ENCODE measurements at places on chromosomes 7 and 10.

DNA sequence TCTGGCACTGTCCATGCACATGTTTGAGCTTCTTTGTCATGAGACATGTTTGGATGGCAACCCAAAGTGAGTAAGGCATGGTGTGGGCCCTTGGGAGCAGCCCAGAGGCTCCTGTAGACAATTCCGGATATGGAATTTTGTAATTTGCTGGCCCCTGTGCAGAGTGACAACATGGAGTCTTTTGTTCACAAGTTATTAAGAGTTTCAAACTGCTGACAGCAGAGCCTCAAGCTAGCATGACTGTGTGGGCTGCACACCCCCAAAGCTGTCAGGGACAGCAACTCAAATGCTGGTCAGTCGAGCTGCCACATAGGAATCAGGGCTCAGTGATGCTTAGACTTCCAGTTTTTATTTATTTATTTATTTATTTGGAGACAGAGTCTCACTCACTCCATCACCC, 7.0 kb upstream of the MYL7 start:
- no peak for DNase-seq

DNA sequence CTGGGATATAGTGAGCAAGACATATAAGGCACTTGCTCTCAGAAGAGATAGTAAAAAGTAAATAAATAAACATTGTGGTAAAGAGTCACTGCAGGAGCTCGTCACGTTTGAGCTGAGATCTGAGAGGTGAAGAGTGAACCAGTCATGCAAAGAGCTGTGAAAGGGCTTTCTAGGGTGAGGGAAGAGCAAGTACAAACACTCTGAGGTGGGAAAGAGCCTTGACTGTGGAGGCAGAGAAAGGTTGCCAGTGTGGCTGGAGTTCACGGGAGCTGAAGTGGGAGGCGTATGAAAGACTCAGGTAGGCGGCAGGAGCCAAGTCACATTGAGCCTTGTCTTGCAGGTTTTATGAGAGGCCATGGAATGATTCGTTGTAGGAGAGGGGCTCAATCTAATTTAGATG, 141.0 kb downstream of the C1GALT1 start:
- peak; percentile 81 for DNase-seq

DNA sequence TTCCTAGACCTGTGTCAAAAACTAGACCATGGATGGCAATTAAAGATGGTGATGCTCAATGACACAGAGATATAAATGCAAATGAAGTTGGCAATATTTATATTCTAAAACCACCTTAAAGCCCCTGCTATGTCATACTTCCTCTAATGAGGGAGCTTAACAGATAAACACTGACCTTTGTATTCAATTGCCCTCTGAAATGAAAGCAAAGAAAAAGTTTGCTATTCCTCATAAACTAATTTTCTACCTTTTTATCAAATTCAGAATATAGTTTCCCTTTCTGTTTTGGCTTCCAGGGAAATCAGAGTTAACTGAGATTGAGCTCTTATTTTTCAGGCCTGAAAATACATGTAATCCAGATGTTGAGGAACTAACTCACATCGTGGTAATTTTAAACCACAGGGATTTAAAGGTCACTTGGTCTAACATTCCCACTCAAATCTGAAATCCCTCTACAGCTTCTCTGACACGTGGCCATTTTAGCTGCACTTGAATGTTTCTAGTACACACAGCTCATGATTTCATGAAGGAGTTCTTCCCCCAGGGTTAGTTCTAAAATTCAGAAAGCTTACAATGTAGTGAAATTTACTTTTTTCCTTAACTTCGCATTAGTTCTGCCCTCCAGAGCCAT, 37.9 kb upstream of the ABCB5 start:
- no peak for DNase-seq

- DNase-seq = no peak
Observed at GRCh38 chr10:30285970-30286369, 63.1 kb downstream of the MTPAP start.

DNA sequence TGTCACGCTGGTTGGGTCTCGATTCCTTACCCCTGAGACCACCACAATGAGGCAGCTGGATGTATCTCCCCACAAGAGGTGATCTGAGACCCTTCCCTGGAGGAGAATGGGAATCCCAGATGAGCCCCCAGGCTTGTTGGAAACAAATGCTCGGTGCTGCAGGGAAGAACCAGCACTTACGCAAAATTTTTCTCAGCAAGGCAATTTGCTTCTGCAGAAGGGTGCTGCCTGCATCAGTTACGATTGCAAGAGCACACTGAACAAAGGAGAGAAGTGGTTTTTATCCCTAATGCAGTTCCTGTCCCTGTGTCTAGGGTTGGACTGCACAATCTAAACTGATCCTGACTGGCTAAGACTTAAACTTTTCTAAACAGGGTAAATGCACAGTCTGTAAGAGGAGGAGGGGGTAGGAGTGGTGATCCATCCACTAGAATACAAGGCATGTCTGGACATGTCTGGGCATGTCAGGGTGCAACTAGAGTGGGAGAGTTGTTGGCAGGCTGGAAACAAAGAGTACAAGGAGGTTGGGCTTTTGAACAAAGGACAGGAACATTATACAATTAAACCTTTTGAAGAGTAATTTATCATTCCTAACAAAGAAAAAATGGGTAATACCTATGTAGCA, 114.9 kb upstream of the FAM3C start:
- no peak for DNase-seq

- DNase-seq = peak; percentile 13
Observed at GRCh38 chr10:132938472-132939339, 3.7 kb downstream of the CFAP46 start.

DNA sequence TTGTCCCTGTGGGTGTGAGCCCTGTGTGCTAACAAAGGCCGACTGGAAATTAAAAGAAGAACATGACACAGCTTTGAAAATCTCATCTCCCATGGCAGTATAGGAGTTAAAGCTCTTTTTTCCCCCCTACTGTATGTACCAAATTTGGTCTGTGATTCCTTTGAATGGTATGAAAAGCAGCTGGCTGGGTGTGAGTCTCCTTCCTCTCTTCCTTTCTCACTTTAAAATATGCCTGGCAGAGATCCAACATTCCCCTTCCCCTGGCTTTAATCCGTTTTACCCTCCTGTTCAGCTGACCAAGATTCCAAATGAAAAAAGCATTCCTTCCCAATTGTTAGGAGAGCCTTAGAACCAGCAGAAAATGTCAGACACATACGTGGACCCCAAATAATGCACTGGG, 225.0 kb upstream of the CELF2 start:
- DNase-seq = peak; percentile 92

DNA sequence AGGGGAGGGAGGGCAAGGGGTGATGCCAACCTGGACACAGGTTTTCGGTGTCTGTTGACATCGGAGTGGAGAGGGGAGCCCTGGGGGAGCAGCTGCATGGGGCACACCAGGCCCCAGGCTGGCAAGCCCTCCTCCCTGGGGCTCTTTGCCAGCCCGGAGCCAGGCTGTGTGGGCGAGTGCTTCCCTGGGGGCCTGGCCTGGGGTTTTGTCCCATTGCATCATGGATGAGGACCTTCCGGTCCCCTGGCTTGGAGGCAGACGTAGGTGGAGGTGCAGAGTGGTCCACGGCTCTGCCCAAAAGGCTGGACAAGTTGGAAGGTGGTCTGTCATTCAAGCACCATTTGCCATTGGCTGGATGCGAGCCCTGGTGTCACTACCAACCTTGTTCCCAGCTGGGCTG, 34.8 kb downstream of the ZMIZ1 start:
- DNase-seq = no peak

- no peak for DNase-seq
Observed at GRCh38 chr10:22643775-22644174, 70.6 kb downstream of the PIP4K2A start.

DNA sequence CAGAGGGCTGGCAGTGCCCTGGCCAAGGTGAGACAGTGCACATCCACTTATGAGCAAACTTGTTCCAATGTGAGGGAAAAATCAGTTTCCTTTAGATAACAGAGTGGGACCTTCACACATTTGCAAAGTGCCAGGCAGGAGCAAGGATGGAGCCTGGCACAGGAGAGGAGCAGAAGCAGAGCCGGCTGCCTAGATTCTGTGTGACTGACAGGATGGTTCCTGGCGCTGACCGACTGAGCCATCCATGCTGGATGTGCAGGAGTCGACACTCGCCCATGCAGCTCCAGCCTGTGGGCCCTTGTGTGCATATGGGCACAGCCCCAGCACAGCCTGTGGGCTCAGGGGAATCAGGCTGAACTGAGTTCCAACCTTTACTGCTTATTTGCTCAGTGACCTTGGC, 346.5 kb downstream of the GRID1 start:
- no peak for DNase-seq

DNA sequence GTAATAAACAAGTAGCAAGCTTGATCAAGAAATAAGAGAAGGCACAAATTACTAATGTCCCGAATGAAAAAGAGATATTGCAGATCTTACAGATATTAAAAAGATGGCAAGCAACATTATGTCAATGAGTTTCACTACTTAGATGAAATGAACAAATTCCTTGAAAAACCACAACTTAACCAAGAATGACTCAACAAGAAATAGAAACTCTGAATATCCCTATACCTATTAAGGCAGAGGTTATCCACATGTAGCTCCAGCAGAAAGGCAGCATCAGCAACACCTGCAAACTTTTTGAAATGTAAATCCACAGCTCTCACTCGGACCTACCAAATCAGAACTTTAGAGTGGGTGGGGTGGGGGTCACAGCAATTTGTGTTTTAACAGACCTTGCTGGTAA, 33.6 kb downstream of the PDE1C start:
- peak; percentile 64 for DNase-seq

DNA sequence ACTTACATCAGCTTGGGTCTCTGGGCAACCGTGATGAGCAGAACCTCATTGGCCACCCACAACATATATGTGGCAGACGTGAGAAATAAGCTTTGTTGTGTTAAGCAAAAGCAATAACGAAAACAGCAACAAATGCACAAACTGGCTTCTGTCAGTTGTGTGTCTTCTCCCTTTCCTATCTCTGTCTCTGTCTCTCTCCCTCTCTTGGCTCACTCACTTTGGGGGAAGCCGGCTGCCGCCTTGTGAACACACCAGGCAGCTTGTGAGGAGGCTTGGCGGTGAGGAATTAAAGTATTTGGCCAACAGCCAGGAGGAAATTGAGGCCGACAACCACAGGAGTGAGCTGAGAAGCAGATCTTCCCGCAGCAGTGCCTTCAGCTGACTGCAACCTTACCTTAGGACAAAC, 21.9 kb upstream of the CDCA7L start:
- DNase-seq = peak; percentile 12

- peak; percentile 12 for DNase-seq
Observed at GRCh38 chr7:134829380-134829986, 50.0 kb downstream of the CALD1 start.

- DNase-seq = no peak
Observed at GRCh38 chr10:27447540-27447939, 56.6 kb upstream of the RAB18 start.

DNA sequence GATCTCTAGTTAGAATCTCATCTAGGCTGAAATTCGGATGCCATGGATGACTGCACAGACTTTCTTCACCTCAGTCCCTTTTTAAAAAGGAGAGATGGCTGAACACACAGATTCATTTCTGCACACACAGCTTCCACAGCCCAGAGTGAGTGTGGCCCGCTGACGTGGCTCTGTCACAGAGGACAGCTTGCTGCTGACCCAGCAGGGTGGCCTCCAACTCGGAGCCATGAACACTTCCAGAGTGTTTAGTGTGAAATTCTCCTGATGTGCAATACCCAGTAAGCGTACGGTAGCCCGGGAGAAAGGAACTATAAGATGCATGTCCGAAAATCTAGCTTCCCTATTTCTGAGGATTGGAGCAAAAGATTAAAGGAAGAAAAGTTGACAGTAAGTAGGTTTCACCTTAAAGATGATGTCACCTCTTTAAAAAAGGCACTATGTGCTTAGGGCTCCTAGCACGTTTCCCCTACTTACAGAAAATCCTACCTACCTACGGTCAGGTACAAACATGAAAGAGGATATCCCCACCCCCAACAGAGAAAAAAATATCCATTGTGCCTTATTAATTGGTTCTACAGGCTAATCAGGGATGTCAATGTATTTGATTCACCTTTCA, 162.2 kb downstream of the RAPGEF5 start:
- DNase-seq = no peak

GRCh38 chr7:106965108-106965507, 79.4 kb upstream of the PRKAR2B start:
- no peak for DNase-seq

DNA sequence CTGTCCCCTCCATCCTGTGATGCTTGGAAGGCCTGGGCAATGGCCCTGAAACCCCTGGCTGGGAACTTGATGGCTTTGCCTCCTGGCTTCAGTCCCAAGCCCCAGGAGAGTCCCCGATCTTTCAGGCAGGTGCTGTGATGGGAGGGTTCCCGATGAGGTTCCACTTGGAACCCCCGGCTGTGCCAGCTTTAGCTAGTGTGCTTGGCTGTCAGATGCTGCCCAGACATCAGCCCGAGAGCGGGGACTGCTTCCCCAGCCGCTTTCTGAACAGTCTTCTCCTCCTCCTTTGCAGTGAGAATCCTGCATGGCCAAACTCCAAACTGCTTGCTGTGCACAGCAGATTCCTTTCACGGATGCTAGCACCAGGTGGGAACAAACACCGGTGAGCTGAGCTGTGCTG, 58.1 kb downstream of the PKD1L1 start:
- DNase-seq = no peak

DNA sequence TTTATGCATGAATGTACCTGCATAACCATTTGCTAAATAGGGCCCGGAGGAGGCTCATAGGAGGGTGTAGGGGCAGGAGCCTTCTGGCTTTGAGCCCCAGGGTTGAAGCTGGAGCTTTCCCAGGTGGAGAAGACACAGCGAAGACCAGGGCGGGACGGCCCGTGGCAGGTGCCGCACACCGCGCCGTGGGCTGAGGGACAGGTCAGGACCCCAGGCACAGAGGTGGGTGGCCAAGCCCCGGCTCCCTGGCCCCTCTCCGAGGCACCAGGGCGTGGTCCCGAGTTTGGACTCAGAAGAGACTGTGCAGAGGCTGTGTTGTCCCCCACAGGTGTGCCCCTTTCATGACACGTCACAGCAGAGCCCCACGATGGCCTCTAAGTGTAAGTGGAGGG, 56.5 kb downstream of the PWWP2B start:
- DNase-seq = no peak

DNA sequence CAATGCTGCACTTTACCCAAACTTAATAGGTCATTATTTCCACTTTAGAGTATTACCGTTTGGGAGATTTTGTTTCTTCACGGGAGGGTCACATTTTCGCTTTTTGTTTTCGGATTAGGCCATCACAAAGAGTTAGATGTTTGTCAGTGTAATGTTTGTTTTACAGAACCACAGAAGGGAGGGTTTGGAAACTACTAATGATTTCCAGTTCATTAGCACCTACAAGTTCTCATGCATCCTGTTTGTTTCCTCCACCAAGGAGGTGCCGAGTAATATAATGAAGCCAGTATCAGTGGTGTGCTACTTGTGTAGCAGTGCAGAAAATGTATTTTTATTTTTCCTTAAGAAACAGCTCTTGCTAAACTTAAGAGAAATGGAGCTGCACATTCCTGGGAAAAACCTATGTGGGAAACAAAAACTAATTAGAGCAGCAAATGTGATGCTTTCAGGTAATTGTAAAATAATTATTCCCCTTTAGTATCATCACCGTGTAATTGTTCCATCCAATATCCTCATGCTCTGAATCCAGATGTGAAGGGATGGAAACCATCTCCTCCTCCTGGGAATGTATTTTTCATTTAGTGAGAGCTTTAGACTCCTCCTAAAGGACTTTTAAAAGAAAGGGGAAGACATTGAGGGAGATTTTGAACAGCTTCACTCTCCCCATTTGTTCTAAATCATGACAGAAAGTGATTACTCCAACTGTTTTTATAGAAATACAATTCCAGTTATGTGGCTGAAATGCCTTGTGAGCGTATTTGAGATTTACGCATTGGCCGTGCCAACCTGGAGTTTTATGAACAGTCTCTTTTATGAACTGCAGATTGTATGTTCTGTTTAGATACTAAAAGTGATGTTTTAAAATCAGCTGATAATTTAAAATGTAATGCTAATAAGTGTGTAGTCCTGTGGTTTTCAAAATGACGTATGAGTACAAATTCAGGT, 5.6 kb downstream of the CELF2 start:
- no peak for DNase-seq

All from kidney tubule cell (primary cell).